ENCODE measurements at places on chromosomes 7 and 10.

GRCh38 chr7:80722616-80723195, 84.3 kb downstream of the CD36 start:
- no peak for DNase-seq

DNA sequence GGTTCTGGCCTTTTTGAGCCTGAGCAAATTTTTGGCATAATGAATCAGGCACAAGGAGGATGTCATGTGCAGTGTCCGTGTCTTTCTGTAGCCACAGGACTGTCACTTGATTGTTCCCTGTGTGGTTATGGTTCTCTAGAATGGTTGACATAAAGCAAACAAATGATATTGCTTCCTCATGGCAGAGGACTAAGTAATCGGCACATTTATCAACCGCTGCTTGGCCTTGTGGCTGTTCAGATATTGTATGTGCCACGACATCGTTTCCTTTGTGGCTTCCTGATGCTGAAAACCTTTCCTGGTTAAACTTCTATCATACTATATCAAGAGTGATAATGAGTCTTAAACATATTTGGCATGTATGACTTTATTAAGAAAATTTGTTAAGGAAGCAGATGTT, 598.8 kb downstream of the SUGCT start:
- DNase-seq: no peak

- DNase-seq: no peak
These were observed 55.8 kb downstream of the PTN start for GRCh38 chr7:137287651-137288258.

DNA sequence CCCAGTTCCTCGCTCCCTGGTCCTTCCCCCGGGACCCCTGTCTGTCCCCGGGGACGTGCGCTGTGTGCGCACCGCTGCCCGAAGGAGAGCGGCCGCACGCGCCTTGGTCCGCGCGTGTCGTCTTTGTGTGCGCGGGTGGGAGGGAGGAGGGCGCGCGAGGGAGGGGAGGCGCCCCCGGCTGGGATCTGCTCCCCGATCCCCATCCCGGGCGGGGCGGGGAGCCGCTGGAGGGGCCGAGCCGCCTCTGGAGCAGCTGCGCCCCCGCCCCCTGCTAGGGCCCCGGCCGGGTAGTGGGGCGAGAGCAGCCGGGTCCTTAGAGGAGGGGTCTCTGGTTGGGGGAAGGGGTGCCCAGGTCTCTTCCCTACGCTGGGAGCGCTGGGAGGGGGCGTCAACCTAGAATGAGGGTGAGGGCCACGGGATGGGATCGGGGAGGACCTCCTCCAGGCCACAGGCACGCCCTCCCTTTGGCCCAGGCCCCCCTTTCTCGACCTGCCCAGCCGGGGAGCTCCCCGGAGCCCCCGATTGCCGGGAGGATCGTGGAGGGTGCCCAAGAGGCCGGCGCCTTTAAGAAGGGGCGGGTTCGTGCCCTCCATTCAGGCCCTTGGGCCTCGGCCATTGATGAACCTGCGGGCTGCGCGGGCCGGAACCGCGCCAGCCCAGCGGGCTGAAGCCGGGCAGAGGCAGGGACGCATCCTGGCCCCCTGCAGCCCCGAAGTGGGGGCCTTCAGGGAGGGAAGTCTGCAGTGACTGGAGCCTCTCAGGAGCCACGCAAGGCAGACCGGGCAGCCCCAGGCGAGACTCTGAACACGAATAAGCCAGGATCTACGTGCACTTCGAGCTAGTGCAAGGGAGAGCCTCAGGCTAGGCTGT, 678 bp downstream of the SH2B2 start:
- DNase-seq: no peak

DNA sequence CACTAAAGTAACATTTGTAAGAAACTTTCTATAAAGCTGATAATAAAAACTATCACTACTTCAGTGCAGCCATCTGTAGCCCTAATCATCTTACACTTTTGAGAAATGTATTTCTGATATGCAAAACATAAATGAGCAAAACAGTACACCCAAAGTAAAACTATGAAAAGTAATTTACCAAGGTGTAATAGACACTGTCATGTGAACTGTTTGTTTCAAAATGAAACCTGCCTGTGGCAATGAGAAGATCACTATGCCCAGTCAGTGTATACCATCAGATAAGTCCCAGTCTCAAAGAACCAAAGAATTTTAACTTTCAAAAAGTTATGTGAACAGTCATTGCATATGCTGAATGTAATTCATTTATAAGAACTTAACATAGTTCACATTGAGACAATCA, 398.1 kb downstream of the CDC14C start:
- no peak for DNase-seq

DNA sequence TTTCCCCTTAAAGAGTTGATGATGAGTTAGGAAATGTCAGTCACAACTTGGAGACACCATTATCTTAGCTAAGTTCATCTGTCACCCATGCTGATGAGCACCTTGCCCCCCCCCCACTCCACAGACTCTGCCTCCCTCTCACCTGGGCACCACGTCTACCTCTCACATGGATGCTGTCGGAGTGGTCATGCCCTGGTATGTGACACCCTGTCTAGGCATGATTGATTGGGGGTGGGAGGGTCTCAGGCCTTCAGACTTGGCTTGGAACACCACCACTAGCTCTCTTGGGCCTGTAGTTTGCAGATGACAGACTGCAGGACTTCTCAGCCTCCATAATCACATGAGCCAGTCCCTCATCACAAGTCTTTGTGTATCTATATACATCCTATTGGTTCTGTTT, 78.0 kb downstream of the WDR37 start:
- no peak for DNase-seq

- no peak for DNase-seq
These were observed 956.2 kb downstream of the SORCS3 start for GRCh38 chr10:105597312-105597711.

DNA sequence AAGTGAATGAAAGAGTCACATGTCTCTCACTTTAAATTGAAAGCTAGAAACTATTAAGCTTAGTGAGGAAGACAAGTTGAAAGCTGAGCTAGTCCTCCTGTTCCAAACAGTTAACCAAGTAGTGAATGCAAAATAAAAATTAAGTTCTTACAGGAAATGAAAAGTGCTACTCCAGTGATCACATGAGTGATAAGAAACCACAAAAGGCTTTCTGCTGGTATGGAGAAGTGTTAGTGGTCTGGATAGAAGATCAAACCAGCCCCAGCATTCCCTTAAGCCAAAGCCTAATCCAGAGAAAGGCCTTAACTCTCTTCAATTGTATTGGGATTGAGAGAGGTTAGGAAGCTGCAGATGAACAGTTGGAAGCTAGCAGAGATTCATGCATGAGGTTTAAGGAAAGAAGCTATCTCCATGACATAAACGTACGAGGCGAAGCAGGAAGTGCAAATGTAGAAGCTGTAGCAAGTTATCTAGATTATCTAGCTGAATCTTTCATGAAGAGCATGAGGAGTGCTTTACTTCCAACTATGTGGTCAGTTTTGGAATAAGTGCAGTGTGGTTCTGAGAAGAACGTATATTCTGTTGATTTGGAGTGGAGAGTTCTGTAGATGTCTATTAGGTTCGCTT, 261.6 kb downstream of the MDFIC start:
- no peak for DNase-seq

- no peak for DNase-seq
These were observed 423.8 kb downstream of the ARL4A start for GRCh38 chr7:13111230-13111629.

- DNase-seq: peak; percentile 3
These were observed 19.1 kb downstream of the ATOH7 start for GRCh38 chr10:68212721-68213352.

GRCh38 chr10:91022924-91023699, 102.2 kb upstream of the ANKRD1 start:
- DNase-seq: no peak

DNA sequence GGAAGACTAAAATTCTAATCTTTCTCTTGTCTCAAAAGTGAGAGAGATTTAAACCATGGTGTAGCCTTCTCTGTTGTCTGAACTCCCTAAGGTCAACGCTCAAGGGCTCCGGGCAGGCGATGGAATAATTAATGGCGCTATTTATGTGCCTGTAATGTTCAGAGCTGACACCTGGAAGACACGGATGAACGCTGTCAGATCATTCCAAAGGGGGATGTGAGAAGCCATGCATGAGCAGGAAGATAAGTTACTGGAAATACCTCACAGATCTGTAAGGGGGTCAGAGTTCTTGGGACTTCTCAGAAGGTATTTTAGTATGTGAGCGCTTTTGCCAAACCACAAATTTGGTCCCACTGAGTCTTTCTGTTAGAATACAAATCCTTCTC, 73.3 kb upstream of the MTPN start:
- no peak for DNase-seq

DNA sequence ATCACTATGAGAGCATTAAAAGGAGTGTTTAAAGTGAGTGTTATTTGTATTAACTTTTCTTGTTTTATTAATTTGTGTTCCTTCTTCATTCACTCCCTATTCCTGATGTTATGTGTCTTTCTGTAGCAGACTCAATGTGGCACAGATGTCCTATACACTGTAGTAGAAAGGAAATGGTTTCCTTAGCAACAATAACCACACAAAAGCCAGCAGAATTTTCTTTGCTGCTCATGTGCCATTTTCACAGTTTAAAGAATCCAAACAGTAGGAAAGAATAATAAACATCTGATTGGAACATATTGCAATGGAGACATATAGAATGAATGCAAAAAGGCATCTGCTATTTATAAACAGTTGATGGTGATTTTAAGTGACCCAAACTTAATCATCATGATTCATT, 763.6 kb downstream of the PHTF2 start:
- no peak for DNase-seq

DNA sequence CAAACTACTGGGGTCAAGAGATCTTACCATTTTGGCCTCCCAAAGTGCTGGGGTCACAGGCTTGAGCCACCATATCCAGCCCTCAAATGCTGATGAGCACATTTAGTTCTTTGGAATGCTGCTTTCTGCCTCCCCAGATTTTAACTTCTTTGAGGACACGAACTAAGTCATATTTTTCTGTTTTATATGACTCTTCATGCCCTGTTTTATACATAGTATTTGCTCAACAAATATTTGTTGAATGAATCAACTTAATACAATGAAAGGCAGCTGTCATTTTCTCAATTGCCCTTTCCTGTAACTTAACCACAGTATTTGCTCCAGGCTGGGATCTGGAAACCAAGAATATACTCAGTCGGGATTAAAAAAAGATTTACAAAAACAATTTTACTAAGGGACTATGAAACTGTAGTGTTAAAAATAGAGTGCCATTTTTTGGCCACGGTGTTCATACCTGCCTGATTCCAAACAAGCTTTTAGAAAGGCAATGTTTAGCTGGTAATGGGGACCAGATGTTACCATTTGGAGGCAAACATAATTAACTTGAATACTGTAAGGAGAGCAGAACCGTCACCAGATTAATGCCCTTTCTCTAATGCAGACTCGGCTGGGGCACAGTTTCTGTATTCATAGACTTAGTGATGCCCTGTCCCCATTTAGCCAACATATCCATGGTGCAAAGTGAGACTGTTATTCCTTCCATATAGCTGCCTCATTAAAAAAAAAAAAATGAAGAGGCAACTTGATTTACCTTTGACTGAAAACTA, 117.6 kb downstream of the NRP1 start:
- peak; percentile 75 for DNase-seq

DNA sequence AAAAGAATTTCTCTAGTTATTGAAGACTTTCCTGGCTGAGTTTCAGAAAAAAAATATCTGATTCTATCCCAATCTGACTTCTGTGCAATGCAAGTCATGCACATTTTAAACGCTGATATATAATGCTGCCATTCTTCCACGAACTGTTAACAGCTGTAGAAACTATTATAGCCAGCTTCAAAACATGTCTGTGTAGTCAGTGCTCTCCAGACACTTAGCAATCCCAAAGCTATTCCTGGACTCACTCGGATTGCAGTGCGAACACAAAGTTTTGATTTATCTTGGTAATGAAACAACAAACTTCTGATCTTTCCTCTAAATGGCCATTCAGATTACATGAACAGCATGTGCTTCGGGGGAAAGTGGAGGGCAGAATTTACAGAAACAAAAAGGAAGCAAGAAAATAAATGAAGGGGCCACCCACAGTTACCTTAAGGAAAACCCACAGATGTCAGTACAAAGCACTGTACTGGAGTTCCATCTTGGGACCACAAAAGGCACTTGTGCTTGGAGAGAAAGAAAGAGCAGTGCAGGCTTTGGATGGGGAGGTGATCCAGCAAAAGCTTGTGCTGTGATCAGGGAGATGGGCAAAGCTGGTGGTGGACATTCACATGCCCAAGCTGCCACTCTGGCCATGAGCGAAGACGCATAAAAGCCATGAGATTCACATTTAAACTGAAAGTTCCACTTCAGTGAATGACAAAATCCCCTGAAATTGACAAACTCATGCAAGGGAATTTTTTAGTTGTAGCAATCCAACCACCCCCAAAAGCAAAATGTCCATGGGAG, 32.1 kb upstream of the ADO start:
- no peak for DNase-seq

GRCh38 chr10:66472156-66472555, 453.7 kb upstream of the LRRTM3 start:
- no peak for DNase-seq

DNA sequence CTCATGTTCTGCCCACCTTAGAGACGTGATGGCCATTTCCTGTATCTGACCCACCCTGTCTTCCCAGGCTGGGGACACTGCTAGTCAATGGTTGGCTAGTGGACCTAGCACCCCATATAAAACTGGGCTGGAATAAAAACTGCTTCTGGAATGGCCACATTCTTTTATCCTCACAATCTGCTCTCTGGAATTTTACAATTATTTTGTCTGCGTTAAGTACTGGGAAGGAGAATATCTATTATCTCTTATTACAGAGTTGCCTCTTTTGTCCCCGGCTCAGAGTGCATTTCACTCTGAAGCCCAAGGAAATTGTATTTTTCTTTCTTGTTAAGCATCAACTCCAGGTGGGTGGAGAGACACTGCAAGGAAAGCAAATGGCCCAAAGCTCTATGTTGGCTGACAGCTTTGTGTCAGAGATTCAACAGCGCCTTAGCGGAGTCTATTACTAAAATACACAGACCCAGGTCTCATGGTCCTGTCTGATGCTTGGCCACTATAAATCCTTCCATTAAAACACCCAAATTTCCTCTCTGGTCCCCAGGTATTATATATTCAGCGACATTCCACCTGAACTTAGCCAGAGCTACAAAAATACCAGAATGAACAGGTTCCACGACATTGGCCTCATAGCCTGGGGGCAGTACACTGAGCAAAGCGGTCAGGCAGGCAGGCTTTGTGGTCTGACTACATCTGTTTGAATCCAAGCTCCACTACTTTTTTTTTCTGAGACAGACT, 121.7 kb downstream of the PRPF18 start:
- no peak for DNase-seq

GRCh38 chr7:100465702-100466311, 1.7 kb upstream of the SPACDR start:
- peak; percentile 63 for DNase-seq

DNA sequence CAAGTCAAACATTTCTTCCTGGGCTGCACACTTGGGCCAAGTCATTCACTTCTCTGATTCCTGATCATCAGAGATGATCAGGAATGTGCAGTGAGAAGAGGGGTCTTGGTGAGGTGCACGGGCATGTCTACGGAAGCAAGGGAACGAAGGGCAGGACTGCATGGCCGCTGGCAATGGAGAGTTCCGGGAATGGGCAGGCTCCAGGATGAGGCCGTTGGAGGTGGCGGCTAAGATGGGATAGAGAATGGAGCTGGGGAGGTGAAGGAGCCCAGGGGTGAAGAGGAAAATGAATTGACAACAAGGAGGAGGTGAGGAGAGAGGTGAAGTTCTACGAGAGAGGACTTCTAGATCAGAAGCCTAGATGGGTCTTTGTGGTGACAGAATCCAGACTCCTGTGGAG, 260.0 kb downstream of the GRID1 start:
- DNase-seq: no peak

- no peak for DNase-seq
These were observed 26.1 kb upstream of the FIS1 start for GRCh38 chr7:101271021-101271420.

- DNase-seq: no peak
These were observed 68.8 kb downstream of the PCGF5 start for GRCh38 chr10:91289305-91289704.

GRCh38 chr10:126215746-126216631, 172.3 kb downstream of the ADAM12 start:
- DNase-seq: no peak
